ENCODE measurements at places on chromosomes 16 and 17.

GRCh38 chr17:73630531-73630930, 13.7 kb downstream of the SDK2 start:
- DNase-seq: no peak

- DNase-seq: peak; percentile 41
These were observed 1.4 kb downstream of the TRAF4 start for GRCh38 chr17:28744972-28745785.

DNA sequence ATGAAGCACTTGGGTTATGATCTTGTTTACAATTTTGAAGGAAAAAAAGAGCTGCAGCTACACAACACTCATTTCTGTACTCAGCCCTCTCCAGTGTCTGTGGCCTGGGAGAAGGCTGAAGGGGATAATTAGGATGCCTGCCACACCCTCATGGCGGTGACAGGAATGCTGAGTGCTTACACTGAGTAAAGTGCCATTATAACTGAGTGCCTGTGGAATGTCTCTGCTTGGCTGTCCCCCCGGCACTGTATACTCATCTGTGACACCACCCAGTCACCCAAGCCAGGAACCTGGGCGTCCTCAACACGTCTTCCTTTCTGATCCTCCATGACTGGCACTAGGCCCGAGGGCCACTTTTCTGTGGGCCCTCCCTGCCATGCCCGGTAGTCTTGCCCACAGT, 3.5 kb upstream of the MRPL38 start:
- no peak for DNase-seq

- no peak for DNase-seq
These were observed 7.9 kb downstream of the QPRT start for GRCh38 chr16:29686740-29687332.

- no peak for DNase-seq
These were observed 14.1 kb upstream of the G6PC1 start for GRCh38 chr17:42886283-42887176.

- DNase-seq: no peak
These were observed 694 bp downstream of the MRPL27 start for GRCh38 chr17:50372222-50372757.

Data from ACHN (cell line).